IPS-NIHi11 (cell line): ENCODE measurements at places on chromosomes 11 and 22.

- no peak for DNase-seq
These were observed 319.1 kb downstream of the BRD1 start for GRCh38 chr22:49508561-49508960.

DNA sequence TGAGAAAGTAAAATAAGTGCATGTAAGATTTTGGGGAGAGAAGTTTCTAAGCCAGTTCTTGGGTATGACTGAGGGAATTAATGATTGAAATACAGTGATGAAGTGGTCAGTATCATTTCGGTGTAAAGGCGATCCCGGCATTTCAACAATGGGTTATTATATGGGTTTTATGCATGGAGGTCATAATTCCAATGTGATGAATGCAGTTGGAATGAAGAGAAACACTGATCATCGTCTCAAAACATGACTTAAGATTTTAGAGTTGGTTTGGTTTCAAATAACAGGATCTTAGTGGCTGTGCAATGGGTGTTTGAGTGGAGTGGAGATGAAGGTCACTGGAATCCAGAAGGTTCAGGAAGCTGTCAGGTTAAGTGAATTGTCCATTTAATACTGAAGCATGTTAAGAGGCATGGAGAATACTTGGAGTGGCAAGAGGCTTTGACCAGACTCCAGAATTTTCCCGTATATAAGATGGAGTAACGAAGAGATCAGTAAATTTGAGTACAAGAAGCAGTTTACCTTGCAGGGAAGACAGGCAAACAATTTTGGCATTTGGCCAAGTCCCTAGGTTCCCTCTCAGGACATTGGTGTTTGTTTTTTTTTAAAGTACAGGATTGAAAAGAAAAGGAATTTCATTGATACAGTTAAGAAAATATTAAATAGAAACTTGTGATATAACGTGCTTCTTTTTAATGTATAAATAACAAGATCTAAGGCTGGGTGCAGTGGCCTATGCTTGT, 96.4 kb upstream of the BIRC3 start:
- DNase-seq = no peak

DNA sequence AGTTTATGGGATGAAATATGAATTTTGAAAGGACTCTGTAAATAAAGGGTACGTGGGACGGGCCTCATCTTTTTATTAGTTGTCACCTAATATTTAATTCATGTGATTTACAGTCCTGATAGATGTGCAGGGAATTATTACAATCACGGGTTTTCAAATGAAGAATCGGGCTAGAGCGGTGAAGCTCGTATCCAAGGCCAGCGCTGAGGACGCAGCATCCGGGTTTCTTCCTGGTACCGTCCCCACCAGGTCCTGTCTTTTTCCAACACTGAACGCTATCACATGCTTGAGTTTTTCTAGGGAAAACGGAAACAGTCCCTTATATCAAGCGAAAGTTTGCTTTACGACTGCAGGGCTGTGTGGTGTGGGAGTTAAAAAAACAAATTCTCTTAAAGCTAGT, 787 bp downstream of the SMDT1 start:
- DNase-seq = no peak

DNA sequence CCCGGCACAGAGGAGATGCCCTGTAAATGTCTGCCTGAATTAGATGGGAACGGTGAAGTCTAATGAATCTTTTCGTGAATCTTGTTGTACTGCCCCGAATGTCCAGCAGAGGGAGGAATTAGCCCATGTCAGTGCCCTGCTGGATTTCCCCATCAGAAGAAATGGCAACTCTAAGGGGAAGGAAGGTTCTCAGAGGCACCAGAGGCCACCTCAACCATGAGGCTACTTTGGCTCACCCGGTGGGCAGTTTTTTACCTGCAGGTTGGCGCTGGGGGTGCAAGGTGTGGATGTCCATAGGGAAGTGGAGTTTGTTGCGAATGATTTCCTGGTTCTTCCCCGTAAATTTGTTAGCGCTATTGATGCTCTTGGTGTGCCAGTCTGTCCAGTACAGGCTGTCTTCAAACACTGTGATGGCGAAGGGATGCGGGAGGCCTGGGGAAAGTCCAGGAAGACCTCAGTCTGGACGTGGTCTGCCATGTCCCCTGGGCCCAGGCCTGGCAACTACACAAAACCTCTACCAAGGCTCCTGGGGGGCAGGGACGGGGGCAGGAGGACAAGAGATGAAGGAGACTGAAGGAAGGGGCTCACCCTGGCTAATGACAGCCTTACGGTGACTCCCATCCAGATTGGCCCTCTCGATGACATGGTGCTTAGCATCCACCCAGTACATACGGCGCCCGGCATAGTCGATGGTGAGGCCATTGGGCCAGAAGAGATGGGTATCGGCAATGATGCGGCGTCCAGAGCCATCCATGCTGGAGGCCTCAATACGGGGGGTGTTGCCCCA, 28.5 kb downstream of the LRP4 start:
- DNase-seq = peak; percentile 62

- no peak for DNase-seq
These were observed 9.1 kb upstream of the CTTN start for GRCh38 chr11:70389201-70389600.

DNA sequence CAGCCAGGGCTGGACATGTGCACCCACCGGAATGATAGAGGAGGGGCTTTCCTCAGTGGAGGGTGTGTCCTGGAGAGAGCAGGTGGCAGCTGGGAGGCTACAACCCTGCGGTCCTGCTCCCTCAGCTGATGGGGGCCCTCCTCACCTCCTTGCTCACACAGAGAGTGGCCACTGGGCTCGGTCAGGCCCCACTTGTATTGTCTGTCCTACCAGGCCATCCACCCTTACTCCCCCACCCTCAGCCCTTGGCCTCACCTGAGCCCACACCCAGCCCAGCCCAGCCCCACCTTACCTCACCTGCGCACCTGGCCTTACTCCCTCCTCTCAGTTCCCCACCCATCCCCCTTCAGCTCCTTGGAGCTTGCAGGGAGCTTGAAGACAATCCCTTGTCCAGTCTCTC, 3.1 kb downstream of the TRPM5 start:
- DNase-seq = no peak

GRCh38 chr11:27291302-27291889, 71.6 kb downstream of the CCDC34 start:
- no peak for DNase-seq

- DNase-seq = no peak
These were observed 5.5 kb upstream of the MYOD1 start for GRCh38 chr11:17713851-17714250.

DNA sequence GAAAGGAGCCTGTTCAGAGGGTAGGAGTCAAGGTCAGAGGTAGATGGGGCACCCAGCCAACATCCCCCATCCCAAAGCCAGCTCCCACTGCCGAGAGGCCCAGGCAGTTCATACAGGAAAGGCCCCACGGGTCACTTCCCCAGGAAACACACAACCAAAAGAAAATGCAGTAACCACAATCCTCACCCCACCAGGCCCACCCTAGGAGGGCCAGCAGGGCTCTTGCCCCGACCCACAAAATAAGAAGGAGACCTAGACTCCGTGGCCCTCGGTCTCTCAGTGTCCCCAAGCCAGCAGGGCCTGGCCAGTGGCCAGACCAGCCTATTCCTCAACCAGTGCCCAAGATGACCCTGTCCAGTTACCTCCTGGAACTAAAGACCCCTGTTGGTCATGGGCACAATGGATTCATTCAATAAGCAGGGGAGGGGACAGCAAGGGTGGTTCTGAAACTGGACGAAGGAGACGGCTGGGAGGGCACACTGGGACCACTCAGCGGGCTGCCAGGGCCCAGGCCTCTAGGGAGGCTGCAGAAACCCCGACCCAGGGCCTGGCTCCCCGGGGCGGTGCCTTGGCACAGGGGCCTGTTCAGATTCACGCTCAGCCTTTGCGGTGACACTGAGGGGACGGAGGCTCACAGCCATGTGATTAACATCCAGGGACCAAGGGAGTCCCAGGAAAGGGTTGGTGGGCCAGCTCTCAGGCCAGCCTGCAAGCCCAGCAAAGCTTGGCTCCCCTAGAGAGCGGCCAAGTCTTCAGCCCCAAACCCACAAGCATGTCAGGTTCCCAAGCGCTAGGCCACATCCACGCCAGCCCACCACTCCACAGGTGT, 5.5 kb downstream of the RAB3IL1 start:
- no peak for DNase-seq
